T follicular helper cell (primary cell): ENCODE measurements at places on chromosomes 11 and 22.

- no peak for DNase-seq
These were observed 329.5 kb downstream of the SOX6 start for GRCh38 chr11:16026849-16027248.

DNA sequence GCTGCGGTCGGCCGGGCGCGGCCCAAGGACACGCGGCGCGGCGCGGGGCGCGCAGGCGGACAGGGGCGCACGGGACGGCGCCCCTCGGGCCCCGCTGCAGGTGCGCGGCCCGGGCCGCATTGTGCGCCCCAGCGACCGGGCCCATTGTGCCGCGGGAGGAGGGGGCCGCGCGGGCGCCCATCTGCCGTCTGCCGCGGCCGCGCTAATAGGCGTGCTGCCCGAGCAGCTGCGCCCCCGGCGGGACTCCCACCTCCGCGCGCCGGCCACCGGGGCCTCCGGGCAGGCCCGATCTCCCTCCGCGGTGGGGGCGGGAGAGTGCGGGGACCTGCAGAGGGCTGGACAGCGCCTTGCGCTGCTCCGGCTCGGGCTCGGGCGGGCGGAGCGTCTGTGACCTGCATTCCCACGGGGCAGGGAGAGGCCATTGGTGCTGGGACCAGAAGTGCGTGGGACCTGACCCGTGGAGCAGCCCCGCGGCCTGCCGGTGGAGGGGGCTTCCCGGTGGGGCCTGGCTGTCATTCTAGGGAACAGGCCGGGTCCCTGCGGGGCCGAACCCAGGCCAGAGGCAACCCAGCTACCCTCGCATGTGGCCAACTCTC lies 933 bp downstream of the BRSK2 start:
- DNase-seq: no peak

DNA sequence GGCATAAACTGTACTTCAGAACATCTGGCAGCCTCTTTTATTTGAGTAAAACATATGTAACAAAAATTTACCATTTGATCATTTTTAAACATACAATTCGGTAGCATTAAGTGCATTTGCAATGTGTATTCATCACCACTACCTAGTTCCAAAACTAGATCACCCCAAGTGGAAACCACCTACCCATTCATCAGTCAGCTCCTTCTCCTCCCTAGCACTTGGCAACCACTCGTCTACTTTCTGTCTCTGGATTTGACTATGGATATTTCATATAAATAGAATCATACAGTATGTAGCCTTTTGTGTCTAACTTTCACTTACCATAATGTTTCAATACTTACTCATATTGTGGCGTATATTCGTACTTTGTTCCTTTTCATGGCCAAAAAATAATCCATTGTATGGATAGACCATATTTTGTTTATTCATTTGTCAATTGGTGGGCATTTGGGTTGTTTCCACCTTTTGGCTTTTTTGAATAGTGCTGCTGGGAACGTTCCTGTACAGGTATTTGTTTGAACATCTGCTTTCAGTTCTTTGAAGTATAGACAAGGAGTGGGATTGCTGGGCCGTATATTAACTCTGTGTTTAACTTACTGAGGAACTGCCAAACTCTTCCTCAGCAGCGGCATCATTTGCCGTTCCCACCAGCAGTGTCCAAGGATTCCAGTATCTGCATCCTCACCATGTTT lies 27.2 kb upstream of the ADORA2A start:
- no peak for DNase-seq

DNA sequence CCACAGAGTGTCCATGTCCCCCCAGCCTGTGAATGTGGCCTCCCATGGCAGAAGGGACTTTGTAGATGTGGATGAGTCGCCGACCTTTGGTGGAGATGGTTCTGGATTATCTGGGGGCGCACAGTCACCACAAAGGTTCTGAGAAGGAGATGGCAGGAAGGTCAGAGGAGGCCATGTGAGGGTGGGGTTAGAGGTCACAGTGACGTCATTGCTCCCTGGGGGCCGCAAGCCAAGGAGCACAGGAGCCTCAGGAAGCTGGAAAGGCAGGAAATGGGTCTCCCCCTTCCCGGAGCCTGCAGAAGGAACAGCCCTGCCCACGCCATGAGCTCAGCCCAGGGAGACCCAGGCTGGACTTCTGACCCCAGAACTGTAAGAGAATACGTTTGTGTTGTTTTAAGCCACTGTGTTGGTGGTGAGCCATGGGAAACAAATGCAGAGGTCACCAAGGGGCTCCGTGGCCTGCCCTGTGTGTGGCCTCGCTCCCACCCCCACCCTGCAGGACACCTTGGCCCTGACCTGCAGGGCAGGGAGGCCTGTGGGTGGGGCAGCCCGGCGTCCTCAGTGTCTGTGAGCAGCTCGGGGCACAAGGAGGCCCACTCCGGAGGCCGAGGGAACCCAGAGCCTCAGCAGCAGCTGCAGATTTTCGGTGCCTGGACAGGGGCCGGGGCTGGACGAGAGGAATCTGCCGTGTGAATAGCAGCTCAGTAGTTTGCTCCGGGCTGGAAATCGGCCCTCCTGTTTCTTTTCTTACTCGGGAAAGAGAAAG lies 32.1 kb downstream of the GRAMD4 start:
- no peak for DNase-seq

DNA sequence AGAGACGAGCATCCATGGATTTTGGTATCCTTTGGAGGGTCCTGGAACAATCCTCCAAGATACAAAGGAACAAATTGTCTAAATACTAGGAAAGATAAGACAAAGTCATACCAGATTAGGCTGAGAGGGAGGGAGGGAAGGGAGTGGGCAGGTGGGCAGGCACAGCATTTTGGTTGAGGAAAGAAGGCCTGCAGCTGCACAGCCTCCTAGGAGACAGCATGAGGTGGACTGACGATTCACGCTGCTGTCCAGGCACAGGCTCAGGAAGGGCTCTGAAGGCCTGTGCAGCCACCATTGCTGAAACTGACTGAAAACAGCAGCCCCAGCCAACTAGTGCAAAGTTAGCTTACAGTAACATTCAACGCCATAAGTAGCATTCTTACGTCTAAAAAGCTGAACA lies 64.7 kb downstream of the PACSIN2 start:
- DNase-seq: no peak

DNA sequence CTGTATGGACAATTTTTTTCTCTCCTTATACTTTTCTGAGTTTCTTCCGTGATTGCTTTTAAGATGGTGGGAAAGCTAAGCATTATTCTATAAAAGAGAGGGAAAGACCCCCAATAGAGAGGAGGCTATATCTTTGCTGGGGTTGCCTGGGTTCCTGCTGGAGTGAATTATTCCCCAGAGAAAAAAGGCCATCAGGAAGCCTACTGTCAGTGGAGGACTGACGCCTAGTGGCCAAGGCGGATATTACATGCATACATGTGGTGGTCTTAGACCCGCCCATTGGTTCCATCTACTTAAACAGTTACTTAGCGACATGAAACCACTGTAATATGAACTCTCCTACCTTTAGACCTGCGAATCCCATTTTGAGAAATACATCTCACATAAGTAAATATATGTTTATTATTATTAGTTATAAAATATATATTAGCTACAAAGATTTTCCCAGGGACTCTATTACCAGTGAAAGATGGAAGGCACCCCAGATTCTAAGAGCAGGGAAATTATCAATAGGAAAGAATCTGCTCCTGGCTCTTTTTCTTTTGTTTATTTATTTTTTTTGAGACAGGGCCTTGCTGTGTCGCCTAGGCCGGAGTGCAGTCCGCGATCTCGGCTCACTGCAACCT lies 15.7 kb upstream of the PGA3 start:
- DNase-seq: peak; percentile 67

DNA sequence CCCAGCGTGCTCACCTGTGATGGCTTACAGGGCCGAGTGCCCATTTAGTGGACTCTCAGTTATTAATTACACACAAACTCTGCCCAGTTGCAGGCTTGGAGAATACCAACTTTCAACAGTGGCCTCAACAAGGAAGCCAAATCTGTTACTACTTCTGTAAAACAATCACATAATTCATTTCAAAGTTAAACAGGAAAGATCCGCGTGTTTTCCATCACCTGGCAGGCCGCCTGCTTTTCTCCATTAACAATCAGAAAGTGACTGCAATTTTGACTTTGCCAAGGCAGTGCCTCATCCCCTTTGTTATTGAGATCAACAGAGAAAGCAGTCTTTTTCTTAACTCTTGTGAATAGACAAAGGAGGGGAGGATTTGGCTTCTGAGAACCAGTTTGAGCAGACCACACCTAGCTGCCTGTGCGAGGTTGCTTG lies 77.7 kb downstream of the BARX2 start:
- DNase-seq: no peak

DNA sequence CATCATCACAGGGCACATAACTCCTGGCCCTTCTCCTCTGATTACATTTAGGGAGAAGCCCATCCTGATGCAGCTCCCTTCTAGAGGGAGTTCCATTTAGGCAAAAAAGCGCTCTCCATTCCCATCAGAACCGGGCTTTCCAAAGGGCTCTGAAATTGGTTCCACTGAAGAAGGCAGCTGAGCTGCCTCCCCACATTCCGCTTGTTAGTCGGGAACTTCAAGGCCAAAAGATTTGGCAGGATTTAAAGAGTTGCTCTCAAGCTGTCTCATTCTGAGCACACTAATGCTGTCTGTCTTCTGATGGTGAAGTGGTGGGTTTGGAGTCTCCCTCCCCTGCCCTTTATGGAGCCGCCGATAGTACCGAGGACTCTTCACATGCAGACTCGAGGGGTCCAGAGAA lies 26.6 kb upstream of the CABP7 start:
- no peak for DNase-seq

DNA sequence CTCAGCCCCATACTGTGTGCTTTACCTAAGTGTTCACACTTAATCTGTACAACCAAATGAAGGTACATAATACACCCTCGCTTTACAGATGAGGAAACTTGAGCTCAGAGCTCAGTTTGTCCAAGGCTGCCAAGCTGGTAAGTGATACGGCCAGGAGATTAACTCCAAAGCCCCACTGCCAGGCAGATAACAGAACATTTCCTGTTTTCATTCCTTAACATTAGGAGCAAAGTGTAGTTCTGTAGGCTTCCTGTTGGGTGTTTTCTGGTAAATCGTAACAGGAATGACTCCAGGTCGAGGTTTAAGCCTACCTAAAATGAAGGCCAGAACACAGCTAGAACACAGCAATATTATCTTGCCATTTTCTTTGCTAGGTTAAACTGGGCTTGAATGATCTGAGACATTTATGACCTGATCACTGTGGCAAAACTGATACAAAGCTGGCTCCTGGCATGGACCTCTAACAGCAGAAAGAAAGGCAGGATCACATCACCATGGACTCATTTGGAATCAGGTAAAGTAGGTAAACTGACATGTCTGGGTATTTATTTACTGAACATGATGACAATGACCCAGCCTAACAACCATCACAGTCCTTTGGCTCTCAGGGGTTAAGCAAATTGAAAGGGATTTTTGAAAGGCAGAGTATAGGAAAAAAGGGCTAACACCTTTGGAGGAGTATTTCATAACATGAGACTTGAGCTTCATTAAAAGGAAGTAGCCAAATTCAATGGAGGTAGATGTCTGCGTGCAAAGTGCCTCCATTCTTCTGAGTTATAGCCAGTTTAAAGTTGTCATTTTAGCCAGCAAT lies 3.9 kb upstream of the NUP50 start:
- no peak for DNase-seq

DNA sequence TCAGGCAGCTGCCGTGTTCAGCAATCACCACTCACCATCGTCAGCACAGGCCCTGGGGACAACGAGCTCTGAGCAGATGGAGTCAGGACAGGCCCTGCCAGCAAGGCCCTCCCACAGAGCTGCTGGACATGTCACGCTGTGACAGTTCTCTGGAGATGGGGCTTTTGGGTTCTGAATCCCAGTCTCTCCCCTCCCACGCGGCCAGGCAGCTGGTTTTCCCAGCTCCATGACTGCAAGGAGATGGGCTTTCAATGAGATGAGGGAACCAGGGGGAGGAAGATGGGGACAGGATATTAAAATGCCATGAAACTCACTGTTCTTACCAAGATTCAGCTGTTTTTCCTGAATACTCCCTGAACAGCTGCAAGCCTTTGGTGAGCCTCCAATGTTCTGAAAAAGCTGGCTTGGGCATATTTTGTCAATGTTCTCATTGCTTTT lies 305.9 kb downstream of the BRD1 start:
- no peak for DNase-seq

- DNase-seq: peak; percentile 26
These were observed 84.7 kb downstream of the MAML2 start for GRCh38 chr11:96257972-96258934.

GRCh38 chr11:68138237-68138636 lies 17.0 kb upstream of the CHKA start:
- no peak for DNase-seq

GRCh38 chr22:36787204-36787988 lies 11.5 kb upstream of the IFT27 start:
- DNase-seq: no peak

DNA sequence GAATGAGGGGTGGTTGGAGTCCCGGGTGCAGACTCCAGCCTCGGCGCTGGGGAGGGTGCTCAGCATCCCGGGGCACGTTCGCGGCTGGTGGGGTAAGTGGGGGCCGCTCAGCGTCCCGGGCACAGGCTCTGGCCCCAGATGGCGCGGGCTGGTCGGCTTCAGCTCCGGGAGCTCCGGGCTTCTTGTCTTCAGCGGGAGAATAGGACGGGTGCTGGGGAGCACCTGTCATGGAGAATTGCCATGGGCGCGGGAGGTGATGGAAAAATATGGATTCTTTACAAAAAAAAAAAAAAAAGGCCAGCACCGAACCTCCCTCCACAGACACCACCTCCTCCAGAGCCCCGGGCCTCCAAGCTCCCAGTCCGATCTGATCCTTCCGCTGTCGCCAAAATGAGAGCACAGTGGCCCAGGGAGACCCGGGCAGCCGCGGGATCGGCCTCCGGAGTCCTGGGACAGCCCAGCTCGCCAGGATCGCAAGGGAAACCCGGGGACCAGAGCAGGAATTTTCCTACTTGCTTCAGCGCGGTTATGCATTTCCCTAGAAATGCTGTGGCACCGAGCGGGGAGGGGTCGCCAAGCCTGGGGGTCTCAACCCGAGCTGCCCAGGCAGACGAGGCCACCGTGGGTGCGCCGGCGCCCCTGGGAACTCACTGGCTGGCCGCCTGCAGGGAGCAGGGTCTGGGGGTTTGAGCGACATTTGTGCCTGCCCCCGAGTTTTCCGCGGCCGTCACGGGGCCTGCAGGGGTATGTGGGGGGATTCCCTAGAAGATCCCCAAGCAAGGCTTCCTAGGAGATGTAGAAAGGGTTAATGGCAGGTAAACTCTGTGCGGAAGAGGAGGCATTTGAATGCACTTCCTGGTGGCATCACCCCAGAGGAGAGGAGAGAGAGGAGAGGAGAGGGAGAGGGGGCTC lies 1336.9 kb downstream of the BRD1 start:
- DNase-seq: no peak

- DNase-seq: peak; percentile 48
These were observed 33.4 kb downstream of the APOL1 start for GRCh38 chr22:36286096-36286957.

DNA sequence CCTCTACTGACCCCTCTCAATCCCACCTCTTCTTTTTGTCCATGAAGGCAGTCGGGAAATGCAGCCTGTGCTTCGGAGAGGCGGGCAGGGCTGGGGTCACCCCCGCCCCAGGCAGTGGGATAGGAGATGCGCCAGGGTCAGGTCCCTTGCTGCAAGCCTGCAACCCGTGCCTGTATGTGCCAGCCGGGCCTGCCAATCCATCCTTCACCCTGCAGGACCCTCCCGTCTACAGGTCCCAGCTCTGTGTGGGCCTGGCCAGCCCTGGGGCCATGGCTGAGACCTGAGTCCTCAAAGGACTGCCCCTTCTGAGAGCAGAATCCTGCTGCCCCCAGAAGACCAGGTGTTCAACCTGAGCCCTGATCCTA lies 10.9 kb downstream of the ASCL2 start:
- DNase-seq: no peak

GRCh38 chr11:113871336-113871735 lies 4.0 kb downstream of the USP28 start:
- no peak for DNase-seq

GRCh38 chr11:86740628-86741483 lies 59.5 kb upstream of the PRSS23 start:
- DNase-seq: no peak
